Activated naive CD8-positive, alpha-beta T cell treated with anti-CD3 and anti-CD28 coated beads, Interleukin-2, amount 10 ng/mL, durations not matched to agents 7 days and 5 days (primary cell): ENCODE measurements at places on chromosomes 5 and 9.

- no peak for DNase-seq
Observed at GRCh38 chr9:76751001-76751400, 13.2 kb upstream of the PCA3 start.

- no peak for DNase-seq
Observed at GRCh38 chr9:72168075-72168474, 18.8 kb downstream of the GDA start.

GRCh38 chr5:113846941-113847340 lies 333.4 kb downstream of the YTHDC2 start:
- no peak for DNase-seq

DNA sequence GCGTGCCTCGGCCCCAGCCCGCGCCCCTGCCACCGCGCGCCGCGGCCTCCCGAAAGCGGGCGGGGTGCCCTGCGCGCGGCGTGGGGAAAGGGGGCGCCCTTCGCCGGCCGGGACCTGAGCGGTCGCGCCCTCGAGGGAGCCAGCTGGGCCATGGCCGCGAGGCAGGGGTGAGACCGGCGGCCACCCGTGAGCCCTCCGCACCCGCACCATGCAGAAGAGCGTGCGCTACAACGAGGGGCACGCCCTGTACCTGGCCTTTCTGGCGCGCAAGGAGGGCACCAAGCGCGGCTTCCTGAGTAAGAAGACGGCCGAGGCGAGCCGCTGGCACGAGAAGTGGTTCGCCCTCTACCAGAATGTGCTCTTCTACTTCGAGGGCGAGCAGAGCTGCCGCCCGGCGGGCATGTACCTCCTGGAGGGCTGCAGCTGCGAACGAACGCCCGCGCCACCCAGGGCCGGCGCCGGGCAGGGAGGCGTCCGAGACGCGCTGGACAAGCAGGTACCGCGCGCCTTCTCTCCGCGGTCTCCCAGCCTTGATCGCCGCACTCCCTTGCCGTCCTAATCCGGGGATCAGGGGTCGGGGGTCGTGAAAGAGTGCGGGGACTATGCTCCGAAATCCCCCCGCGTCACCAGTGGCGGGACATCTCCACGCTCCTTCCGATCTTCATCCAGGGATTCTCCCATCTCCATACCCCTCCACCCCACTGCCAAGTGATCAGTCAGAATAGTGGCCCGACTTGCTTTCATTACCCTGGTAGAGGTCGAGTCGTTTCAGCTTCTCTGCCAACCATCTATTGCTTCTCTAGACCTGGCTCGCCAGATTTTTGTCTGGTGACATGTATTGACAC lies 590 bp downstream of the RASGRF2 start:
- peak; percentile 74 for DNase-seq

- no peak for DNase-seq
Observed at GRCh38 chr5:135493406-135494180, 41.4 kb upstream of the TIFAB start.

DNA sequence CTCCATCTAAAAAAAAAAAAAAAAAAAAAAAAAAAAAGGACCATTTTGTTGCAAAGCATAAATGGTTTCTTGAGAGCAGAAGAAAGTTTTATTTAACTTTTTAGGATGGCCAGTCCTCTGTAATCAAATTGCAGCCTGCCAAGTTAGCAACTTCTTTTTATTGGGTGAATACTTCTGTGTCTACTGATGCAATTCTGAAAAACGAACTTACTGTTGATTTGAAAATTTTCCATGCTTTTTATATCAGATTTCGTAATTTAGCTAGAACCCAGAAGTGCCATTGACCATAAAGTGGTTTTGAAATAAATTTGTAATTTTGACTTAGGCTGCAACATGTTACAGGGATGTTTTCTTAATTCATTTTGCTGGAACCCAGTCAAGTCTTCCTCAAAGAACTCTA lies 269.1 kb upstream of the ACTBL2 start:
- no peak for DNase-seq

GRCh38 chr5:130323804-130324454 lies 419.7 kb downstream of the CHSY3 start:
- DNase-seq, result no peak

GRCh38 chr5:53436480-53437191 lies 43.8 kb upstream of the FST start:
- DNase-seq, result no peak

DNA sequence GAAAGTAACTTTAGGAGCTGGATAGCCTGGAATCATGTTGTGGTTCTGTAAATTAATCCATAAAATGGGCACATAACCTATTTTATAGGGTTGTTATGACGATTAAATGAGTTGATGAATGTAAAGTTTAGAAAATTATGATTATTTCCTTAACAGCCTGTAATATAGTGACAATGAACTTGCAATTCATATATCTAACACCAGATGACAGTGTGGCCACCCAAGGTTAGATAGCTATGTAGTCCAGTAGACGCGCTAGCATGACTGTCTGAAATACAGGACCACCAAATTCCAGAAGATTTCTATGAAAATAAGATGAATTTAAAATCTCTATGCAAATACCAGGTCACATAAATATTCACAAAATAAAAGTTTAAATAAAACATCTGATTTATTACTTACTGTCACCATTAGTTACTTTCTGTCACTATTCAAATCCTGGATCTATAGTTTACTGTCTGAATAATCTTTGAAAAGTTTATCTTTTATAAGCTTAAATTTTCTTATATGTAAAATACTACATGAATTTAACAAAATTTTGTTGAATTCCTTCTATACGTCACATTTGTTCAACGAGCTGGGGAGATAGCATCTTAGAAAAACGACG lies 26.1 kb upstream of the MACIR start:
- no peak for DNase-seq

DNA sequence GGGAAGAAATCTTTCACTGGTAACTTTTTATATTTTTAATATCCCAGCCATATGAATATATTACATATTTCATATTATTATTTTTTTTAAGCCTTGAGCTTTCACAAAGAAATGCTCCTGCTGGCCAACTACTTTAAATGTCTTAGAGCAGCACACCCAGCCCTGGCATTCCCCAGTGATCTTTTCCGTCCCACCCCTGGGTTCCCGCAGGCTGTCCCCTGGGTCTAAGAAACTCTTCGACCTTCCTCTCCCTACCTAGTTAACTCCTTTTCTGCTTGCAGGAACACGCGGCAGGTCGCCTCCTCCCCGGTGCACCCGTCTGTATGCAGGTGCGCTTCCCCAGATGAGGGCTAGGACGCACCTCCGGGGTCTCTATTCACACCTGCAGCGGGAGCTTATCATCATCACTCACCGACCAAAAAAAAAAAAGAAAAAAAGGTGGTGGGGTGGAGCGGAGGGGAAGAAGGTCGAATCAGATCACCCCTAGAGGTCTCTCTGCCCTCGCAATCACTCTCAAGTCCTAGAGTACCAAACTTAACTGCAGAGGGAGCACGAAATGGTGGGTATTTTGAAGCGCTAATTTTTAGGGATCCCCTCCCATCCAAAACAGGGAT lies 696 bp downstream of the ZFP62 start:
- DNase-seq, result peak; percentile 61

DNA sequence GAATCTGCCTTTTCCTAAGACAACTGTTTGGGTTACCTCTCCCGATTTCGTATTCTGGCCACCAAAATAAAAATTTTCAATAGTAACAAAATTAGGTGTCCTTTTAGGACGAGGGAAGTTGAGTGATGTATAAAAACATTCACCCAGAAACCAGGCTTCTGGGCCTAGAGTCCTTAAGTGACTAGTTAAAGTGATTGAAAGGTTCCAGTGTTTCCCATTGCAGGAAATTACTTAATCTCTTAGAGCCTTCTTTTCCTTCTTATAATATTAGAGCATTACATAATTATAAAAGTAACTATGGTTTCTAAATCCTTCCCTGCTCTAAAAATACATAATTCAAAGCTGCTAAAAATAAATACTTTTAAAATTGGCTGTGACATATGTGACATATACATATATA lies 7.3 kb downstream of the MCIDAS start:
- no peak for DNase-seq

DNA sequence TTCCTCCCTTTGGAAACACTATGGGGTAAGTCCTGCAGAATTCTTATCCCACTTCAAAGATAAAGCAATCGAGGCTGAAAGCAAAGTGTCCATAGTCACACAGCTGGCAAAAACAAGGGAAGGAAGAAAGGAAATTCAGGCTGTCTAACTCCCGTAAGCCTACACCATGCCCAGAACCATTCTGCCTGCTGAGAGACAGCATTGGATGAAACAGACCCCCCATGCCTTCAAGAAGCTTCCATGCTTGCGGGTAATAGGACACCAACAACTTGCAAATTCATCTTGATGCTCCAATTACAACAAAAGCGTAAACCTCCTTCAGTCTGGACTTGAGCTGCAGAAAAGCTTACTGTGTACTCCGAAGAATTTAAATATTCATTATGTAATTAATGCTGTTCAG lies 181.1 kb upstream of the WWC1 start:
- no peak for DNase-seq

- DNase-seq, result no peak
Observed at GRCh38 chr5:163565492-163565891, 60.1 kb downstream of the MAT2B start.

DNA sequence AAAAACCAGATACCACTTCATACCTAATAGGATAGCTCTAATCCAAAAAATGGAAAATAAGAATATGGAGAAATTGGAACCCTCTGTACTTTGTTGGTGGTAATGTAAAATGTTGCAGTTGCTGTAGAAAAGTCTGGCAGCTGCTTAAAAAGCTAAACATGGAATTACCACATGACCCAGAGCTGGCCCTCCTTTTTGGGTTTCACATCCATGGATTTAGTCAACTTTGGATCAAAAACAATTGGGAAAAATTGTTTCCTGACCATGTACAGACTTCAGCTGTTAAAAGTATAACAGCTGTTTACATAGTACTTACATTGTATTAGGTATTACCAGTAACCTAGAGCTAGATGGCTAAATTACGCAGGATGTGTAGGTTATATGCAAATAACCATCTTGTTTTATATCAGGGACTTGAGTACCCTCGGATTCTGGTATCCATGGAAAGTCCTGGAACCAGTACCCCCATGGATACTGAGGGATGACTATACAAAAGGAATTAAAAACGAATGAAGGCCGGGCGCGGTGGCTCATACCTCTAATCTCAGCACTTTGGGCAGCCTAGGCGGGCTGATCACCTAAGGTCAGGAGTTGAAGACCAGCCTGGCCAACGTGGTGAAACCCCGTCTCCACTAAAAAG lies 15.8 kb downstream of the DNAJA1 start:
- no peak for DNase-seq

DNA sequence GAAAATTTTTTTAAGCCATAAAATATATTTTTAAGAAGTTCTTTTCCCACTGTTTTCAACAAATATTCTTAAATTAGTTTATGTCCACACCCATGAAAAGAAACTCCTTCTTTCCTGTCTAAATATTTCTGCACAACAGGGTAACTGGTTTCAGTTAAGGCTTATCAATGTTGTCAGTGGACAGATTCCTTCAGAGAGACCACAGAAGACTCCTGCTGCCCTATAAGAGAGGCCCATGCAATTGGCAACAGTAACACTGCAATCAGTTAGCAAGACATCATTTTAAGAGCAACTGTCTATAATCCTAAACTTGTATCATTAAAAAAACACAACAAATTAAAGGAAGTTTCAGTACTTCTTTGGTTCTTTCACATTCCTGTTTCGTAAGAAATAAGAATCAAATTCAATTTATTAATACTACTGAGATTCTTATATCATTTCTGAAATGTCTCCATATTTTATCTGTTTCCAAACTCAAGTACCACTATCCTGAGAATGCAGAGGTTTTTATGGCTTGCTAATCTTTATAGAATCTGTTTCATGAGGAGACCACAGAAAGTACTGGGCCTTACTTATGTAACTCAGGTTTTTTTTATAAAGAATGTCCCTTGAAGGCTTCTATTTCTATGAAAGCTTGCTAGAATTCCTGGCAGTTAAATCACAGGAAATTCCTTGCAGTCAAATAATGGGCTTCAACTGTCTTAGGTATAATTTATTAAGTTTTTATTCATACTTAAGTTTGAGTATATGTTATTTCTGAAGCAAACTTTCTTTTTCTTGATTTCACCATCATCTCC lies 240.2 kb downstream of the RFX3 start:
- DNase-seq, result no peak

DNA sequence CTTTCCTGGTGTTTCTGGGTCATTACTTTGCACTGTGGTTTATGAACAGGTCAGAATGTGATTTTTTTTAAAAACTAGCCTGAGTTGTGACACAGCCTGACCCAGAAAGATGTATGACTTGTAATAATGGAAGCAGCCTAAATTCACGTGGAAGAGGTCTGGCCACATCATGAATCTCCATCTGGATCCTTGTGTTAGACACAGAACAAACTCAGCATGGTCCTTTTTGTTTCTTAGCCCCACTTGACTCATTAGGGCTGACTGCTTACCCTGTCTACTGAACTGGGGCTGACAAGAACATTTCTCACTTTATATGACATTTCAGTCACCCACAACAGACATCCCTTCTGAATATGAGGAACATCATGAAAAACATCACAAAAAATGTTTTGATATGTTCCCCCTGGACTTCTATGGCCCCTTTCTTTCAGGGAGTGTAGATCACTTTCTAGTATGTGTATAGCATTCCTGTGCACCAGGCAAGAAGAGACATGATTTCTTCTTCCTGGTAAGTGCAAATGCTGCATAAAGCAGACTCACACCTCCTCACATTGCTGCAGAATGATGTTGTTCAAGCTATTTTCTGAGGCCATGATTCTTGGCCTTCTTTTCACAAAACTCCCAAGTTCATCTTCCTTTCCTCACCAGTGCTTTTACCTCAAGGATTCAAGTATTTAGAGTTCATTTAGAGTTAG lies 52.3 kb downstream of the ZNF622 start:
- no peak for DNase-seq

DNA sequence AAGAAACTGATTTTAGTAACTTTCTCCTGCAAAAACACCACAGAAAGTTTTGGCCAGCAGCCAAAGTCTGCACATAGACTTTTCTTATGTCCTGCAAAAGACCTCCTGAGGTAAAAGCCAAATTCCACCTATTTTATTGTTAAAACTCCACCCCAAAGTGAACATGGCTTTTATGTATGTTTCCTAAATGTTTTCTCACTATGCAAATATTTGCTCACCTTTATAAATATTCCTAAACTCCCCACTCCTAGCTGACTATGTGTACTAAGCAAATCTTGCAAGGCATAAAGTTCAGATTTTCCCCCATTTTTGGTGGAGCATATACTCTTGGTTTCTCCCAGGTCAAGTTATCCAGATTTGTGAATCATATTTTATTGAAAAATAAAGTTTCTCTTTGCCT lies 446.2 kb downstream of the DNAH5 start:
- DNase-seq, result no peak

- DNase-seq, result no peak
Observed at GRCh38 chr5:157184117-157184670, 3.6 kb downstream of the ITK start.

DNA sequence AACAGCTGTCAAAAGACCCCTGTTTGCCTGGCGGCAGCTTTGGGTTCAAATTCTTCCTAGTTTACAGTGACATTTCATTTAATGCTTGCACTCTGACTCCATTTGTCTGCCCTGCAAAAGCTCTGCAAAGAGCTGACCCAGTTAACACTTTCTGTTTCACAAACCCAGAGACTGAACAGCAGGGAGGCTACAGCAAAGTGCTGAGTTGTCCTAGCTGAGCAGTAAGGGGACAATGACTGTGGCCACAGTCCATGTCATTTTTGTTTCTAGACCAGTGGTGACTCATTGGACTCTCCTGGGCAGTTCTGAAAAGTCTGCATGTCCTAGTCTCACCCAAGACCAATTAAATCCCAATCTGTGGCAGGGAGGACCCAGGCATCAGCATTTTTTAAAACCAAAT lies 994.8 kb upstream of the WWC1 start:
- no peak for DNase-seq

- DNase-seq, result no peak
Observed at GRCh38 chr5:37717613-37718431, 122.0 kb downstream of the GDNF start.

GRCh38 chr5:83547889-83548288 lies 76.3 kb downstream of the VCAN start:
- DNase-seq, result no peak

GRCh38 chr9:2263665-2264064 lies 248.5 kb downstream of the SMARCA2 start:
- DNase-seq, result no peak
